ENCODE measurements at places on chromosomes 4 and X.

GRCh38 chr4:110510955-110511544 is 35.1 kb downstream of the ENPEP start:
- DNase-seq: peak; percentile 78

DNA sequence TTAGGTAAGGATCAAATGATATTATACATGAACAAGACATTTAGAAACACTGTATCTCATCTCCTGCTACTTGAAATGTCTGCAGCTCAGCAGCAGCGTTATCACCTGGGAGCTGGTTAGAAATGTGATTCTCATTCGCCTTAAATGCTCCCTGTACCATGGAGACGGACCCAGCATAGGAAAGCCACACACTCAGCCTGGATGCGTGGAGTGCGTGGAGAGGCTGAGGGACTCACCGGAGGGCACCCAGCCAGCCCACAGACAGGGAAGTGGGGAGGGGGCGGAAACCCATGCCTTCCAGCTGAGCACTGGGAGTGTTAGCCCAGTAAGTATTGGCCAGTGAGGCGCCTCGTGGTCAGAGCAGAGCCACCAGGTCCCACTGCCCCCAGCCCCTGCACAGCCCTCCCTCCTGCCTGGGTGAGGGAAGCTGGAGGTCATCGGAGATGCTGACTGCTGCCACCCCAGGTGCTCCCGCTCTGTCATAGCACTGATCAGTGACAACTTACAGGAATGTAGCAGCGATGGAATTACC is 15.2 kb downstream of the SUPT20HL1 start:
- DNase-seq: no peak

- DNase-seq: no peak
Observed at GRCh38 chr4:186698028-186698427, 25.6 kb downstream of the FAT1 start.

- DNase-seq: no peak
Observed at GRCh38 chrX:135985973-135986310, 707 bp downstream of the SLC9A6 start.

GRCh38 chr4:19776021-19776459 is 475.7 kb upstream of the SLIT2 start:
- DNase-seq: no peak

- DNase-seq: no peak
Observed at GRCh38 chr4:142150483-142150882, 514.1 kb downstream of the IL15 start.

- DNase-seq: no peak
Observed at GRCh38 chr4:74545448-74545847, 100.5 kb downstream of the AREG start.

DNA sequence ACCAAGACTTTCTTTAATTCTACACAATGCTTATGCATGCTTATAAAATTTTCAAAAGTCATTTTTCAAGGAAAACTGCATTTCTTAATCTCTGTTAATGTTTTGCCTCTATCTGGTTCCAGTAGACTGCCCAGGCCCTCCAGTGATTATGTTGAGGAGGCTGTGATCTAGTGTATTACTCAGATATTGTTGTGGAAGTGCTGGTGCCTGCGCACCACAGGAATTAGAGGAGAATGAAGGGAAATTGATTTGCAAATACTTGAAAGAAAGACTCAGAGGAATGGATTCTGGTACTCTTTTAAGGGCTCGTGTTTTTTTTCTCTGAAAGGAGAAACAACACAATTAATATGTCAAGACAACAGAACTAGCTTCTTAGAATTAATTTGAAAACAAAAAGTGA is 1015.1 kb downstream of the RPA4 start:
- no peak for DNase-seq

DNA sequence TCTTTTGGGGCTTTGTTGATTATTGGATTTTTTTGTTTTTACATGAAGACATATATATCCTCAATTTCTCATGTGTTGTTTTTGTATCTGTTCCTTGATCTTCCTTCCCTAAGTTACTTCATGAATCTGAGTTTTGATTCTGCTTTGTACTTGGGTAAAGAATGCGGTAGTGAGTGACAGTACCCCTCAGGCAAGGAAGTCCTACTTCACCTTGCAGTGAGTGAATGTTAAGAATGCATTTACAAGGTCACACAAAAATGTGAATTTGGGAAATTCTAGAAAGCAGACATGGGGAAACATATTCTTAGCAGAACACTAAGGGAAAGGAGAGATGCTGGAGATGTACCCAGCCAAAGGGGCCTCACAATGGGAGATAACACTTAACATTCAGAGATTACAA is 373.1 kb upstream of the LCORL start:
- no peak for DNase-seq

GRCh38 chr4:8439914-8440491 is 520 bp downstream of the ACOX3 start:
- peak; percentile 80 for DNase-seq

DNA sequence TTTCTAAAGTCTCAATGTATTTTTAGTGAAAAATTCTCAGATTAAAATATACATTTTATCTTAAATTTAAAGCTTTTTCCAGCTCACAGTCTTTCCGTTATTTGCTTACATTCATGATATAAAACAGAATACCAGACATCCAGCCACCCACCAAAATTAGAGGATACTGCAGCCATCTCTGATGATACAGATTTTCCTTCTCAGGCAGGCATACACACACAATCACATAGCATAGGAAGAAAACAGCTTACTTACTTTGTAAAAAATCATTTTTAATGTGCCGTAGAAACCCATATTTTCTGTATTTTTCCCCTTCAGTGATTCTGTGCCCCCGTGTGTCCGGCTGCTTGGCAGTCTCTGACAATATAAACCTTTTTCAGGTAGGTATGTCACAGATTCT is 183.7 kb downstream of the FBXW7 start:
- DNase-seq: no peak

- DNase-seq: peak; percentile 10
Observed at GRCh38 chr4:176791591-176792325, 964 bp downstream of the VEGFC start.

- DNase-seq: no peak
Observed at GRCh38 chrX:109826954-109827708, 94.1 kb upstream of the ACSL4 start.

DNA sequence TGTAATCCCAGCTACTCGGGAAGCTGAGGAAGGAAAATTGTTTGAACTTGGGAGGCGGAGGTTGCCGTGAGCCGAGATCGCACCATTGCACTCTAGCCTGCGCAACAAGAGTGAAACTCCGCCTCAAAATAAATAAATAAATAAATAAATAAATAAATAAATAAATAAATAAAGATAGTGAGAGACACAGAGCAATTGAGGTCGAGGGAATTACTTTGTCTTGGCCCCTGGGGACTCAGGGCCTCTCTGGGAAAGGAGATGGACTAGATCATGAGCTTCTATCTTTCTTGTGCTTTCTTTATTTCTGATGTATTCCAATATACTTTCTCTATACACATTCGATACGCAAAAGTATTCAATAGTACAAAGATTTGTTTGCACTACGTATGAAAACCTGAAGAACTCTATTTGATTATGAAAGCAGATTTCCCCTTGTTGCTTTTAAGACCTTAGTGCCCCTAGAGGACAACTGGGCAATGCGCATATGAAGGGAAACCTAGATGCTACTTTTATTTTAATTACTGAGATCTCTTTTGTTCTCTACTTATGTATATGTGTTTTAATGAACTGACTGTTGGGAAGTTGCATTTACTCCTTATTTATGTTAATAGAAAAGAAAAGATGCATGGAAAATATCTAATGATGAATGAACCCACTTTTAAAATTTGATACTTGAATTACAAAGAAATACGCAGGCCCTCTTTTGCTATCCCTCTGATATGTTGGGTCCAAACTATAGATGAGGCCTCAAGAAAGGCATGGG is 12.8 kb upstream of the ELOVL6 start:
- peak; percentile 63 for DNase-seq

GRCh38 chr4:73894001-73894400 is 24.8 kb downstream of the CXCL1 start:
- DNase-seq: no peak

GRCh38 chr4:77007358-77008230 is 58.0 kb downstream of the SEPTIN11 start:
- DNase-seq: peak; percentile 89

GRCh38 chr4:181971411-181971810 is 271.8 kb upstream of the TENM3 start:
- DNase-seq: peak; percentile 49

GRCh38 chr4:153257151-153257620 is 52.9 kb downstream of the TRIM2 start:
- DNase-seq: peak; percentile 45

DNA sequence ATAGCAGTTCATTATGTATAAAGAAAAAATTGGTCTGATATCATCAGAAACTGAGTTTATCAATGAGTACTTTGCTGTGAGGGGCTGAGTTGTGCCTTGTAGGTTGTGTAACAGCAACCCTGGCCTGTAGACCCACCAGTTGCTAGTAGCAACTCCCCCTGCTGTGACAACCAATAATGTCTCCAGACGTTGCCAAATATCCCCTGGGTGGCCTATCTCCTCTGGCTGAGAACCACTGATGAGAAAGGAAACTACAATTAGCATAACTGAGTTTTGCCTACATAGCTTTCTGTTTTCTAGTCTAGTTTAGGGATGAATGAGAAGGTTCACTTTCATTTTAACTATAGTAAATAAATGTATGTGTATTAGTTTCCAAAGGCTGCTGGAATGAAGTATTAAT is 234.1 kb downstream of the CPE start:
- no peak for DNase-seq

GRCh38 chr4:48938831-48939230 is 32.3 kb upstream of the OCIAD2 start:
- no peak for DNase-seq

GRCh38 chr4:91990726-91991125 is 313.0 kb upstream of the GRID2 start:
- DNase-seq: no peak

GRCh38 chrX:41100819-41101218 is 15.6 kb downstream of the USP9X start:
- no peak for DNase-seq

DNA sequence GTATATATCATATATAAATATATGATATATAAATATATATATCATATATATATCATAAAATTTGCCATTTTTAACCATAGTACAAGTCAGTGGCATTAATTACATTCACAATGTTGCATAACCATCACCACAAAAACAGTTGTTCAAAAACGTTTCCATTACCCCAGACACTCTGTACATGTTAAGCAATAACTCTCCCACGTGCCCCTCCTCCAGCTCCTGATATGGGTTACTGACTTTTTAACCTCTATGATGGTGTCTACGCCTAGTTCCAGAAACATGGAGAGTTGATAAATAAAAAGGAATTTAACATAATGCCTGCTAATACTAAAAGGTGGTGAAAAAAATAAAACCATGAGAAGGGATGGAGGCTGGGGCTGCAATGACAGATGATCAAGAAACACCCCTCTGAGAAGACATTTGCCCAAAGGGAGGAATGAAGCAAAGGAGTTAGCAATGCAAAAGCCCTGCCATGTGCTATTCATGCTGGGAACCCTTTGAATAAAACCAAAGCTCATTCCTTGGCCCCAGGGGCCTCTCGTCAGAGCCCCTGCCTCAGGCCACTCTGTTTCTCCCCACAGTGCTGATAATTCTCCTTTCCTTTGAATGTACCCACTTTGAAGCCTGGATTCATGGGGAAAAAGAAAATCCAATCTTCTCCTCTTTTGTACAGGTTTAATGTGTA is 144.3 kb downstream of the NWD2 start:
- peak; percentile 64 for DNase-seq

GRCh38 chr4:177313263-177313662 is 3.6 kb downstream of the NEIL3 start:
- peak; percentile 5 for DNase-seq

DNA sequence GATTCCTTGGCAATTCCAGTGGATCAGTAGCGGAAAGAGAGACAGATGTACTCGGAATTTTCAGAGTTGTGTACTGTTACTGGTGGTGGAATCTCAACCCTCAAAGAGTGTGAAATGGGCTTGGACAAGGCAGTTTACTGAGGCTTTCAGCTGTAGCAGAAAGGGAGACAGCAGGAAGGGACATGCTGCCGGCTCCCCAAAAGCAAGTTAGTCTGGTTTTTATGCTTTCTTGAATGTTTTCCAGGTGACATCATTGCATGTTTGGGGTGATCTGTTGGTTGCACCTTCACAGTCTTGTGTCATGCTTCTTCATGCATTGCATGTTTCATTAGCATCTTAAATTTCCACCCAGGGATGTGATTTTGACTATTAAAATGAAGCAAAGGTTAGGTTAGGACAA is 1282.2 kb downstream of the ADGRL3 start:
- no peak for DNase-seq

- no peak for DNase-seq
Observed at GRCh38 chr4:87461281-87461700, 38.9 kb downstream of the NUDT9 start.

GRCh38 chr4:75878246-75878756 is 24.0 kb downstream of the PPEF2 start:
- no peak for DNase-seq

DNA sequence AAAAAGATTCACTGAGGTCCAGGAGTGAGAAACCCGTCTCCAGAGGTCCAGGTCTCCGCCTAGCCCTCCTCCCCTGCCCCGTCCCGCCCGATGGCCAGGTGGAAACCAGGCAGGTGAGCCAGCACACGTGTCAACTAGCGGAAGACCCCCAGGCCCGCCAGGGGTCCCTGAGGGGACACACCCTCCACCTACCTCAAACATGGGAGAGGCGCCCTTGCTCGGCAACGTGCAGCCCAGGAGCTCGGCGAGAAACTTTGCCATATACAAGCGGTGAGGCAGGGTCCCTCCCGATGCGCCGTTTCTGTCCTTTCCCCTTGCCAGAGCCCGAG is 330.0 kb downstream of the HNRNPD start:
- DNase-seq: no peak

DNA sequence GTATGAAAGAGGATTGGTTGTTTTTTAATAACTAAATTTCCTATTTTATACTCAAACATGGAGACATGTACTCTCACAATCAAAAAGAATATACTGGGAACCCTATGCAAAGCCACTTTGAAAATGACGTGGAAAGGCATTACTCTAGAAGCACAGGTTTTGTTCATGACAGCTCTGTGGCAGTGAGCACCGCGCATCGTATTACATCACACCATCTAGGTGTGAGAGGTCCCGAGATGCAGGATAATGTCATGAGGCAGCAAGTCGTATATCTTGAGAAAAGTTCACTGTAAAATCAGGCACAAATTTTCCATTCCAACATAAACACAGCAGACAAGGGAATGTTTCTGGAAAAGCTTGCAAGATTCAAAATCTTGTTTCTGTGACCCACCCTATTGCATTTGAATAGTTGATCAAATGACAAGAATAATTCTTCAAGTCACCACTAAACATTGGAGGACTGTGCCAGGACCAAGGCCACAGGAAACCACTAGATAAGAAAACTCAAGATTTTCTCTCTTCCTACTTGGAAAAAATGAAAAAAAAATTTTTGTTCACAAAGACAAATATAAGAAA is 127.6 kb downstream of the LDB2 start:
- DNase-seq: no peak

DNA sequence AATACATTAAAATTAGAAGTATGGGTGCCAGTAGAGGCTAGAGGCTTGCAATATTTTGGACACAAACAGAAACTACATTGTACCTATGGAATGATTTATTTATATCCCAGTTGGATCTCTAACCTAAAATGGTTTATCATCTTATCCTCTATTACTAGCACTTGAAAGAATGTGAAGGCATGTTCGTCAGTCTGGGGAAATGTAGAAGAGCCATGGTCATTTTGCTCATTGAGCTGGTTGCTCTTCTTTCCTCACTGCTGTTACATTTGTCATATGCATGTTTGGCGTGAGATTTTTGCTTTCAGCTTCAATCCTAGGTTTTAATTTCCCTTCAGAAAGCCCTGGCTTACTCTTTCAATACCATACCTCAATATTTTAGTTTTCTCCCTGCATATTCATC is 82.4 kb upstream of the MYOZ2 start:
- DNase-seq: no peak
